ENCODE measurements at places on chromosomes 7 and 10.

DNA sequence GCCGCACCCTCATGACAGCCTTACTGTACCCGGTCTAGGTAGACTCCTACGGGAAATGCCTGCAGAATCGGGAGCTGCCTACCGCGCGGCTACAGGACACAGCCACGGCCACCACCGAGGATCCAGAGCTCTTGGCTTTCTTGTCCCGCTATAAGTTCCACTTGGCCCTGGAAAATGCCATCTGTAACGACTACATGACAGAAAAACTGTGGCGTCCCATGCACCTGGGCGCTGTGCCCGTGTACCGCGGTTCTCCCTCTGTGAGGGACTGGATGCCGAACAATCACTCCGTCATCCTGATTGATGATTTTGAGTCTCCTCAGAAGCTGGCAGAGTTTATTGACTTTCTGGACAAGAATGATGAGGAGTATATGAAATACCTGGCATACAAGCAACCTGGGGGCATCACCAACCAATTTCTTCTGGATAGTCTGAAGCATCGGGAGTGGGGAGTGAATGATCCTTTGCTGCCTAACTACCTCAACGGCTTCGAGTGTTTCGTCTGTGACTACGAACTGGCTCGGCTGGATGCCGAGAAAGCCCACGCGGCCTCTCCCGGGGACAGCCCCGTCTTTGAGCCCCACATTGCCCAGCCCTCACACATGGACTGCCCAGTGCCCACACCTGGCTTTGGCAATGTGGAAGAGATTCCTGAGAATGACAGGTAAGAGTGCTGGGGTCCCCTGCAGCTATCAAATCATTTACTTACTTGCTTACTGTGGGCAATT is 8.5 kb upstream of the CHCHD1 start:
- no peak for DNase-seq

- DNase-seq = no peak
Measured at GRCh38 chr10:86744067-86744725, 12.2 kb upstream of the BMPR1A start.

GRCh38 chr7:31776616-31777015 is 89.6 kb downstream of the PPP1R17 start:
- DNase-seq = no peak

- DNase-seq = no peak
Measured at GRCh38 chr10:21516242-21517131, 9.0 kb downstream of the SKIDA1 start.

- no peak for DNase-seq
Measured at GRCh38 chr7:148290538-148290937, 300.0 kb upstream of the C7orf33 start.

DNA sequence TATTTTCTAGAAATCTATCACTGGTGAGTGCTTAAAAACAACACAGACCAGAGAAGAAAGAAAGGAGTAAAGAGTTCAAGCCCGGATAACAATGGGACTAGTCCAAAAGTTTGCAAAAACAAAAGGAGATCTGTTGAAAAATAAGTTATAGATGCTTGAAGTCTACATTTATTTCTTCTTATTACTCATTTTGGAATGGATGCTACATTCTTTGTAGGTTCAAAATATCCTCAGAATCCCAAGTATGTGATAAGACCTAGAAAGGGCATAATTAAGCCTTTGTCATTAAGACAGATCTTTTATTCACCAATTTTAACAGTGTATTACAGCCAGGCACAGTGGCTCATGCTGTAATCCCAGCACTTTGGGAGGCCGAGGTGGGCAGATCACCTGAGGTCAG is 42.7 kb upstream of the ITGB8 start:
- no peak for DNase-seq

GRCh38 chr7:30249316-30249715 is 35.1 kb upstream of the ZNRF2 start:
- DNase-seq = no peak

Measured in GM18507 (cell line).